ENCODE measurements at places on chromosomes 6 and 20.

DNA sequence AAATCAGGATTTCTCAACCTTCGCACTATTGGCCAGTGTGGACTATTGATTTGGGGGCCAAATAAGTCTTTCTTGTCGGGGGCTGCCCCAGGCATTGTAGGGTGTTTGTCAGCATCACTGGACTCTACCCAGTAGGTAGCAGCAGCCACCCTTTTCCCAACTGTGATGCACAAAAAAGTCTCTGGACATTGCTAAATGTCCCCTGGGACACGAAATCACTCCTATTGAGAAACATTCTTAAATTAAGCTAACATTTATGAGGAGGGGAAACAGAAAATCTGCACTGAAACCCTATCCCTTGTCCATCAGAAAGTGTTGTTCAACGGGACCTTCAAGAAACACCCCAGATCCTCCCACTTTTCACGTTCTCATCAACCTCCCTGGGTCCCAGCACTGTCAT is 54.2 kb downstream of the NFATC2 start:
- DNase-seq, result no peak

GRCh38 chr6:5898563-5898962 is 108.2 kb downstream of the NRN1 start:
- no peak for DNase-seq

DNA sequence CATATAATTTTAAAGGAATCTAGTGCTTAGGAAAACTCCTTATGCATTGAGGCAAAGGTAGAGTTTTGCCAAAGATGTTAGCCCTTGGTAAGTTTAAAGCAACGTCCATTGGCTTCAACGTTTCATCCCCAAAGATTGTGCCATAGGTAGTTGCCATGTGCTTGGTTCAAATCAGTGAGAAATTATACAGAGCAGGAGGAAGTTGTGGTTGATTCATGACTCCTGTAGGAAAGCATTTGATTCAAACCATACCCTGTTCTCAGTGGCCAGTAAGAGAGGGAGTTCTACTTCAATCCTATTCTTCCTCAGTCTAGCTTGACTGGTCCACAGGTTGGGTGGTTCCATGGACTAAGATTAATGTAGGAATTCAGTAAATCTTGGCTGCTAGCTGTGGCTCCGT is 535.6 kb downstream of the QKI start:
- DNase-seq, result no peak

DNA sequence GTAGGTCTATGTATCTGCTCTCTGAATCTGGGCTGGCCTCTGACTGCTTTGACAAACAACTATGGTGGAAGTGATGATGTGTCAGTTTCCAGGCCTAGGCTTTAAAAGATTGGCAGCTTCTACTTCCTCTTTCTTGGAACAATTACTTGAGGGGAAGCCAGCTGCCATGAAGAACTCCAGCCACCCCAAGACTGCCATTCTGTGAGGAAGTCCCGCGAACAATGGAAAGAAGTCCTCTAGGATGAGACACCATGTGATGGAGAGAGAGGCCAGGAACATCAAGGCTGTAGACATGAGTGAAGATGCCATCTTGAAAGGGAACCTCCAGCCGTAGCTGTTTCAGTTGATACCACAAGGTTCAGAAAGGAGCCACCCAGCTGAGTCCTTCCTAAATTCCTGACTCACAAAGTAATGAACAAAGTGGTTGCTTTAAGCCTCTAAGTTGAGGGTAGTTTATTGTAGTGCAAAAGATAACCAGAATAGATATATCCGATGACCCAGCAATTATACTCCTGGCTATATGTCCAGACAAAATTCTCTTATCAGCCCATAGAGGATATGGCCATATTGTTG is 15.3 kb upstream of the TCF15 start:
- DNase-seq, result no peak

GRCh38 chr6:121550491-121551010 is 115.1 kb downstream of the GJA1 start:
- DNase-seq, result no peak

GRCh38 chr20:62063315-62063980 is 2.2 kb downstream of the TAF4 start:
- DNase-seq, result peak; percentile 15

DNA sequence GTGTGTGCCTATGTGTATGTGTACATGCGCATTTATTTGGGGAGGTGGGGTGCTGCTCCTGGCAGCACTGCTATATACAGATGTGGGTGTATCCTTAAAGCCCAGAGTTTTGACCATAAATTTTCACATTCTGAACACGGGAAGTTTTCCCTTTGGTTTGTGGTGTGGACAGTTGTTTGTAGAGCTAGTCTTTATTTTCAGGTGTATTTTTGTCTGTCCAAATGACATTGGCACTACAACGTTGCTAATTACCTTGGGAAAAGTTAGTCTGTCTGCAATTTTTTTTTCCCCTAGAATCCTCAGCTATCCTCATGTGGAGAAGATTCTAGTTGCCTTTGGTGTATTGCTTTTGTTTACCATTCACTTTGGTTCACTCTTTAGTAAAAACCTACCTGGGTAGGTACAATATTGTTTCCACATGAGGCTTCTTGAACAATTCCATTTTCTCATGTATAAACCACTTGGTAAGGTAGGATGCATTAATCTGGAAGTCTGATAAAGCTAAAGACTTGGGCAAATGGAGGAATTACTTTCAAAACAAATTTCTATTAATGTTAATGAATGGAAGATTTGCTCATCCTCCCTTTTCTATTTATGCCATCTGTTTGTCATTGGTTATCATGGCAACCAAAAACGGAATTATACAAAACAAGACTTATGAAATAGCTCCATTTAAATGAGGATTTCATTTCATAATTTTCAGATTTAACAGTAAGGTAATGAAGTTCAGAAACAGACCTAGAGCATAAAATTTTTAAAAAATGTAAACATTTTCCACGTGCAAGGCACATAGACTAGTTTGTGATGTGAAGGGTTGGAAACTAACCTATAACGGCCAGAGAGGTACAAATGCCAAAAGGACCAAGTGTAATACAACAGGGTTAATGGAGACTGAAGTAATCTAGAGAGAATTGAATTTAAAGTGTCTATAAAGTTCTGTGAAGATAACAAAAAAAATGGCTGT is 3.9 kb downstream of the CCN2 start:
- no peak for DNase-seq

DNA sequence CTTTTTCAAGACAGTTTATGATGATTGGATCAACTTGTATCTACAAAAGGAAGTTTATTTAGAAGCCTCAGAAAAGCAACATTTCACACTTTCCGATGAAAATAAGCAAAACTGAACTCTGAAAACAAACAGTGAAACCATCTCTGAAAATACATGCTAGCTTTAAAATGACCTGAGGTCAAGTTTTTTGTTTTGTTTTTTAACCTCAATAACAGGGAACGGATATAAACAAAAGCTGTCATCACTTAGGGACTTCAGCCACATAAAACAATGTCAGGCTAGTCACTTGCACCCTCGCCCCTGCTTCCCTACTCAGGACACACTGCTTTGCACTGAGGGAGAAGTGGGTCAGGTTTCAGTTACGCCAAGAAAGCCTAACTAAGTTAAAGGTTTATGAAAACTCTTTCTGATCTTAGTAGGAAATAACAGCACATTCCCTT is 11.6 kb downstream of the BACH2 start:
- no peak for DNase-seq

DNA sequence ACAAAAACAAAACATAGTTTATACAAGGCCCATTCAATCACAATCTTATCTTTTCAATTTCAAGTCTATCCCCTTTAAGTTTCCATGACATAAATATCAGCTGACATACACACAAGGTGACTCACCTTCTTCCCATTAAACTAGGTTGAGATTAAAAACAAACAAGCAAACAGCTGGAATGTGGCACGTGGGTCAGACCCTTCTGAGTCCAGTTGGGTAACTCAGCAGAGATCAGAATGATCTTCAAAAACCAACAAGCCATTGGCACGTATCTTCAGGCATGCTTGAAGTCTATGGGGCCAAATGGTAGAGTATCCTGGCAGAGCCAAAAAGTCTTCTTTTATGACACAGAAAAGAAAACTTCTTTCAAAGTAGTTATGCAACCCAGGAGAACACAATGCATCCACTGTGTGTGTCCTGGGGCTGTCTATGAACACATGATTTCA is 603.5 kb upstream of the CITED2 start:
- no peak for DNase-seq

- no peak for DNase-seq
Observed at GRCh38 chr20:41068806-41069205, 40.2 kb downstream of the TOP1 start.

GRCh38 chr6:108193131-108193530 is 27.3 kb downstream of the NR2E1 start:
- no peak for DNase-seq

- DNase-seq, result no peak
Observed at GRCh38 chr20:44111712-44112335, 75.2 kb downstream of the JPH2 start.

DNA sequence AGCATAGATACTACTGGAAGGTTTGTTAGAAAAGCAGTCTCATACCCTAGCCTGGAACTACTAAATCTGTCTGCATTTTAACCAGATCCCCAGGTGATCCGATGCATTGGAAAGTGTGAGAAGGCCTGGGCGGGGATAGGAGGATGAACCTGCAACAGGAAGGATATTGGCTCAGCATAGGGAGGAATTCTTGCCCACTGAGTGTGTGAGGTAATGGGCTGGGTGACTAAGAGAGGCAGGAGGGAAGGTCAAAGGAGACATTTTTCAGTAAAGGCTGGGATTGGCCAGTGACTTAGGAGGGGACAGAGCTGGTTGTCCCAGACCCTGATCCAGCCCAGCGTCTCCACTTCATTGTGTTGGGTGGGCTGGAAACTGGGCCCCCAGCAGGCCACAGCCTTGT is 191.0 kb upstream of the LRFN2 start:
- DNase-seq, result no peak

DNA sequence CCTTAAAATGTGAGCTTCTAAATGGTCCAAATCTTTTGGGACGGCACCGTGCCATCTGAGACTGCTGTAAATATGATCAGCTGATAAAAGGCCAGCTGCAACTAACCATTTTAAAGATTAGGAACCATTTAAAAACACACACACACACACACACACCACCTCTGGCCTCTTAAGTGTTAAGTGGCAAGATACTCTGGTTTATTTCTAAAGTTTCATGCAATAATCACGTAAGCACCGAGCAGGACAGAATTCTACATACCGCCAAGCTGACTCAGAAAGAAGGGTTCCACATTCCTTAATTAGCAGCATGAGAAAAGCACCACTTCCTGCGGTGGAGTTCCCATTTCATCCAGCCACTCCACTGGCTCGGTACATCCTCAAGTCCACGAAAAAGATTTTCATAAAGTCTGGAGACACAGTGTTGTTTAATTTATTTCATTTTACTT is 17.8 kb upstream of the ZNF217 start:
- DNase-seq, result no peak

DNA sequence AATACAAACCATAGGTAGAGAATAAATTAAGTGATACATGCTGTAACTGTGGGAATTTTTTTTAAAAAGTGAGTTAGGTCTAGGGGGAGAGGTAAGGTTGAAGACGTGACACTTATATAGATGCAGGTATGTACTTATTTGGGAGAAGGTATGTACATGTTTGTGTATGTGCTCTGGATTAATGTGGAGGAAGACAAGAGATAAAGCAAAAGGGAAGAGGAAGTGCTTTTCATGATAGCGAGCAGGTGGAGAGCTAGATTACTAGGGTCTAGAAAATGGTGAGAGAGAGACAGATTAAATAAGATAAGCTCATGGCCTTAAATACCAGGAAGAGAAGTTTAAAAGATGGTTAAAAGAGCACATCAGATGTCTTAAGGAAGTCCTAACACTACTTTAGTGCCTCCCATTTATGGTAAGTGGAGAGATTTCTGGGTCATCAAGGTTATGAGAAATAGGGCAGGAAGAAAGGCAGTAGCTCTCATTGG is 92.5 kb downstream of the MAN1A1 start:
- no peak for DNase-seq

GRCh38 chr20:24131684-24132083 is 143.1 kb upstream of the GGTLC1 start:
- DNase-seq, result no peak

DNA sequence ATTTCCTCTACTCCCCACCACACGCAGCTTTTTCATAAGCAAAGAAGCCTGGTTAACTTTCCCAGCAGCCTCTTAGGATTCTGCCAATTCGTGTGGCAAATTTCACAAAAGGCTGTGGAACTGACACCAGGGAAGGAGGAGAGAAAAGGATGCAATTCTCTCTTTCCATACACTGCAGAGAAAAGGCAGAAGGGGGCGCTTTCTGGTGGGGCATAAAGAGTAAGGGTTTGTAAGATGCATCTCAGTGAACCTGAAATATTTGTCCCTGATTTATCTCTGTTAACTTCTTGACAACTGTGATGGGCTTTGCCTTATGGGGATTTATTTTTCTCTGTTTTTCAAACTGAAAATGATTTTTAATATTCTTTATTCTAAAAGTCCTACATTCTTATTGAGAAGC is 45.5 kb upstream of the GLP1R start:
- DNase-seq, result no peak

GRCh38 chr20:19961293-19961692 is 55.9 kb upstream of the NAA20 start:
- DNase-seq, result no peak
